ENCODE measurements at places on chromosomes 4 and X.

- peak; percentile 32 for DNase-seq
Measured at GRCh38 chr4:47213971-47214370, 182.6 kb downstream of the GABRB1 start.

- DNase-seq, result peak; percentile 2
Measured at GRCh38 chrX:40411340-40412111, 169.2 kb upstream of the ATP6AP2 start.

- DNase-seq, result no peak
Measured at GRCh38 chr4:69727426-69727825, 33.0 kb downstream of the SULT1B1 start.

DNA sequence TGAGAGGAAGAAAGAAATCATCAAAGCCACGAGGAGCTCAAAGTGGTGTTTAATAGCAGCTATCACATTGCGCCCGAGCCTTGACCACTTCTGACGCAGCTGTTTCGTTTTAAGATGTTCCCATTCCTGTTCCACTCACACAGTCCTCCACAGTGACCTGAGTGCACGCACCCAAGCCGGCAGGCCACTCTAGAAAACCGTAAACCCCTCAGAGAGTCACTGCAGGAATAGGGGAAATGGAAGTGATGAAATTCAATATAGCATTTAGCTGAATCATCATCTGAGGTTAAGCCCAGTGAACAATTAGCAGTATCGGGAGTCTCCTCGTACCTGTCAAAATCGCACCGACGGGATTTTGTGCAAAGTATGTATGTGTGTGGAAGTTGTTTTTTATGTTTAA, 17.9 kb upstream of the HAND2 start:
- no peak for DNase-seq

DNA sequence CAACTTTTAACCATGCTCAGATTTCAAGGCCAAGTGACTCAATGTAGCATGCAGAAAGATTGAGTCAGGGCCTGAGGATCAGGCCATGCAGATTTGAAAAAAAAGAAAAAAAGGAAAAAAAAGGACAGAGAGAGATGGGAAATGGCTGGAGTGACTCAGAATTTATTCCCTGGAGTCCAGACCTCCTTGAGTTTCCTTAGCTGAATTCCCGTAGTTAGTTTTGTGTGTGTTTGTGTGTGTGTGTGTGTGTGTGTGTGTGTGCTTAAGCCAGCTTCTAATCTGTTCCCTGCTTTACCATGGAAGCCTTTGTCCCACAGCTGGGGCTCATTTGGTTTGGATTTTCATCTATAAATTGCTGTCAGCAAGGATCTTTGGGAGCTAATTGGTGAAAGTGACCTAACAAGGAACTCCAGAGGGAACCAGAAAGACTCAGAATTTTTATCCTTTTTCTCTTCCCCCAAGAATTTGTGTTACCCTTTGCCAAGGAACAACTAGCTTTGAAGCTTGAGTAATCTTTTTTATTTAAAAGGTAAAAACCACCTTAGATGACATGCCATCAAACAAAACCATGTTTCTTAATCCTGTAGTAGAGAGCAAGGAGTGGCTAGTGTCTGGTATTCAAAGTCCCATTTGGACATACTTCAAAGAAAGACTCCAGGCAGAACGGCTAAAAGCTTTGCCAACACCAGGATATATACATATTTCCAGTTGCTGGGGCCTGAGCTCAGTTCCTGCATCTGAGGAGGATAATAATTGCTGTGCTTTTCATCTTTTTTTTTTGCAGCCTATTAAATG, 109.0 kb upstream of the DDIT4L start:
- DNase-seq, result peak; percentile 46

GRCh38 chr4:54440394-54441136, 211.5 kb downstream of the PDGFRA start:
- peak; percentile 3 for DNase-seq

DNA sequence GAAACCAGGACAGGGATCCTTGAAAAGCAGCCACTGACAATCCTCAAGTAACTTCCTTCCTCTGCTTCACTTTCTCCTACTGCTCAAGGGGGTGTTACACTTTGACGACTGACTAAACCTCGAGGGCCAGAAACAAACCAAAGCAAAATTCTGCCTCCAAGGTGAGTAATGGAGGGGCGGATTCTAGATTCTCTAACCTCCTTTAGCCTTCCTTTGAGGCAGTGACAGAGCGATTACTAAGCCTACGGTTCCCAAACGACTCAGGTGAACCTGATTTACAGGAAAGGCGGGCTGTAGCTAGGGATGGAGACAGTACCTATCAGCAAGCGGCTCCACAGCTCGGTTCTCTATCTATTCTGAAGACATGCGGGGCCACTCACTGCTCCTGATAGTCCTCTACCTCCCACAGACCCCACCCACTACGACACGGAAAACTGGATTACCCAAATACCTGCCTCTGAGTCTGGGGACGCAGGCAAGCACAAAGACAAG, 487 bp downstream of the TBCK start:
- no peak for DNase-seq

DNA sequence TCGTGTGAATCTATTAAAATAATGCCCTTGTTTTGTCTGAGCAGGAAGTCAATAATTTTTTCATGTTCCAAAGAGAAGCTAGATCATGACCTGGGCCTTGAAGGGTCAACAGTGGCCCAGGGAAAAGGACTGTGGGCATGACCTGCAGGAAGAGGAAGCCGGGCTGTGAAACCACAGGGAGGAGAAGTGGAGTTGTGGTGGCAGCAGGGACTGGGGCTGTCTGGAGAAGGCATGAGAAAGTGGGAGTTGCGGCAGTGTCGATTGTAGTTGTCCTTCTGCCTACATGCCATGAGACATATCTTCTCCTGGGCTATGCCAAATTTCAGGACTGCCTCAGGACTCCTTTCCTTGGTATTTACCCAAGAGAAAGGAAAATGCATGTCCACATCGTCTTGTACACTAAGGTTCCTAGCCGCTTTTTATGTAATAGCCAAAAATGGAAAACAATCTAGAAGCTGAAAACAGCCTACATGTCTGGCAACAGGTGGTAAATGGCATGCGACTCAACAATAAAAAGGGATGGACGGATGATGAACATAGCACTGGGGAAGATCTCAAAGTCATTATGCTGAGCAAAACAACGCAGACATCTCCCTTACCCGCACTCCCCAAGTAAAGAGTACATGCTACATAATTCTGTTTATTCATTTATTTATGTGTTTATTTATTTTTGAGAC, 13.6 kb upstream of the PTTG2 start:
- no peak for DNase-seq

- no peak for DNase-seq
Measured at GRCh38 chrX:150616179-150616862, 47.9 kb downstream of the MTM1 start.

DNA sequence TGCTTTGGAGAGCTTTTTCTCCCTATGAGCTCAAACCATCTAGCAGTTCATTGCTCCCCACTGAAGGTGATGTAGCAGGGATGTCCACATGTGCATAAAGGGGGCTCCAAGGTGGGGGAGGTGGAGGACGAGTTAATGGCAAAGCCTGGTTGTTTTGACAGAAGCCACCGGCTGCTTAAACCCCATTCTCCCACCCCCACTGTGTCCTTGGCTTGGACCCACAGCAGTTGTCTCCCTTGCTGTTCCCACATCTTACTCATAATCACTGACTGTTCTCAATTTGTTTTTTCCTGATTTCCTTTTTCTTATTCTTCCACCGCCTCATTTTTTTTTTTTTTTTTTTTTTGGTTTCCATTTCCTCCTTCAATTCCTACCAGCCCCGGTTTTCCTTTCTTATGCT, 72.7 kb downstream of the GEMIN8 start:
- DNase-seq, result no peak

GRCh38 chr4:182768838-182769237, 148.3 kb downstream of the DCTD start:
- DNase-seq, result no peak

DNA sequence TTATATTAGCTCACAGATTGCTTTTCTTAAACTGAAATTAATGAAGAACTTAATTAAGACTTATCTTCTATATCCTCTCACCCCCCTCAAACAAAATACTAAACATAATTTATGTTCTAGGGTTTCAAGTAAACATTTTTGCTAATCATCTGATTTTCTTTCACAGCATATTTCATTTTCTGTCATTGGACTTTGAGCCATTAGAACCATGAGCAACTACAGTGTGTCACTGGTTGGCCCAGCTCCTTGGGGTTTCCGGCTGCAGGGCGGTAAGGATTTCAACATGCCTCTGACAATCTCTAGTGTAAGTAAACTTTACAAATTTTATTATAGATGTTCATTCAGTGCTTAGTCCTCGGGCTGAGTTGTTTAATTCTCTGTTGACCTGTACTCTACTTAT, 3.3 kb downstream of the PDLIM5 start:
- DNase-seq, result no peak

- DNase-seq, result peak; percentile 67
Measured at GRCh38 chr4:127586922-127587571, 45.7 kb upstream of the INTU start.

DNA sequence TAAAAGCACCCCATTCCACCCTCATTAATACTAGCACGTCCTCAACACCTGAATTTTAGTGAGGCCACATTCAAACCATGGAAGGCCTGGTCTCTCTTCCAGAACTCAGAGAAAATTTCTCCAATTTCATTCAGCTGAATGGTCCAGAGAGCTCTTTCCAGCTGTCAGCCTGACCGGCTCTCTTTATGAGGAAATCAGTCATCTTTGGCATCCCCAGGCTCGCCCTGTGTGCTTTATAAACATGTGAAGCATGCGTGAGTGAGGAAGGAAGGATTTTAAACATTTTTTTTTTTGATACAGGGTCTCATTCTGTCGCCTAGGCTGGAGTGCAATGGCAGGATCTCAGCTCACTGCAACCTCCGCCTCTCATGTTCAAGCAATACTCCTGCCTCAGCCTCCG, 1812.9 kb upstream of the TENM3 start:
- DNase-seq, result no peak

GRCh38 chr4:96729641-96730040, 889.7 kb downstream of the PDHA2 start:
- DNase-seq, result no peak

DNA sequence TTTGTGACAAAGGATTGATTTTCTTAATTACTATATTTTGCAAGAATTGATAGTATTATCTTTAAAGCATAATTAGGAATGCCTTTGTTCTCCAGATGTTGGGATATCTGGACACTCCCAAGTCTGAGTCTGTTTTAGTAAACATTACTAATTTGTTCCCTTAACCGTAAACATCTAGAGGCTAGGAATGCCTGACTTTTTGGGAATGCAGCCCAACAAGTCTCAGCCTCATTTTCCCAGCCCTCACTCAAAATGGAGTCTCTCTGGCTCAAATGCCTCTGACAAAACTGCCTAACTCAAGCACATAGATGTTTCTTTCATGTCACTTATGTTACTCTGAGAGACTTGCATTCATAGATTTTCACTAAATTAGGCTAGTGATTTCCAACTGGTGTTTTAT, 297.0 kb upstream of the CLNK start:
- DNase-seq, result no peak

DNA sequence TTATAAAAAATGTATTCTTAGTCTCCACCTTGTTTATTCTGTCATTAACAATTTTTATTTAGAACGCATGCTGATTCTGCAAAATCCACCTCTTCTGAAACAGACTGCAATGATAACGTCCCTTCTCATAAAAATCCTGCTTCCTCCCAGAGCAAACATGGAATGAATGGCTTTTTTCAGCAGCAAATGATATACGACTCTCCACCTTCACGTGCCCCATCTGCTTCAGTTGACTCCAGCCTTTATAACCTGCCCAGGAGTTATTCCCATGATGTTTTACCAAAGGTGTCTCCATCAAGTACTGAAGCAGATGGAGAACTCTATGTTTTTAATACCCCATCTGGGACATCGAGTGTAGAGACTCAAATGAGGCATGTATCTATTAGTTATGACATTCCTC, 75.6 kb upstream of the SMARCA5 start:
- no peak for DNase-seq

DNA sequence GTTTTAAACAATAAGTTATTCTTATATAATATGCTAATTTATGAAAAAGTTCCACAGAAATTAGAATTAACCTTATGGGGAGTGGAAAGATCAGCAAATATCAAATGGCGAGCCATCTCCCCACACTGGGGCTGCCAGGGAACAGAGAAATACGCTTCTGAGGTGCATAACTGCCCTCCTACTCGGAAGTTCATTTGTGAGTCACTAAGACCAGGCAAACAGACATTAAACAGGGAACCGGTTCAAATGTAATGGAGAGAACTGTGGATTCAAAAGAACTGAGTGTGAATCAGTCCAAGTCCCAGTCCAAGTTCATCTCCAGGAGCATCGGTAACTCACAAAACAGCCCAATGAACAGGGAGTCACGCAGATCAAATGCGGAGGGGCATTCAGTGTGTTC, 11.4 kb upstream of the S100G start:
- no peak for DNase-seq

- no peak for DNase-seq
Measured at GRCh38 chrX:9948406-9948805, 18.8 kb upstream of the CLDN34 start.

- DNase-seq, result no peak
Measured at GRCh38 chr4:88628746-88629145, 36.5 kb downstream of the HERC3 start.

GRCh38 chrX:9144701-9145241, 110.8 kb upstream of the FAM9B start:
- DNase-seq, result no peak

GRCh38 chr4:81552086-81552485, 80.4 kb upstream of the RASGEF1B start:
- no peak for DNase-seq

GRCh38 chr4:123580981-123581664, 184.5 kb downstream of the SPRY1 start:
- DNase-seq, result no peak

- no peak for DNase-seq
Measured at GRCh38 chr4:186326391-186326790, 60.4 kb downstream of the F11 start.

GRCh38 chrX:139094671-139095592, 383.4 kb upstream of the FGF13 start:
- DNase-seq, result no peak

DNA sequence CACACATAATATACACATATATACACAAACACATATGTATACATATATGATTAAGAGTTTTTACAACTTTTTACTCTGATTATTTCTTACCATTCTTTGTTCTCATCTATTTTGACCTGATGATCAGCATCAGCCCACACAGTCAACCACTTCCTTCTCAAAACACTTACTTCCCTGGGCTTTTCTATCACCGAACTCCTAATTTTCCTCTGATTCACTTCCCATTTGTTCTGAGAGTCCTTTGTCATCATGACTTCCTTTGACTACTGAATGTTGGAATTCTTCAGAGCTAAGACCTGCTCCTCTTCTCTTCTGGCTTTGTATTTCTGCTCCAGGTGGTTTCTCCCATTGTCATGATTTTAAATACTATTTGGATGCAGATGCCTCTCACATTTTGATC, 209.5 kb upstream of the AFF2 start:
- DNase-seq, result no peak

- no peak for DNase-seq
Measured at GRCh38 chr4:13920111-13920875, 292.8 kb upstream of the BOD1L1 start.

All from NCI-H82 (cell line).